ENCODE measurements at places on chromosomes 7 and 10.

DNA sequence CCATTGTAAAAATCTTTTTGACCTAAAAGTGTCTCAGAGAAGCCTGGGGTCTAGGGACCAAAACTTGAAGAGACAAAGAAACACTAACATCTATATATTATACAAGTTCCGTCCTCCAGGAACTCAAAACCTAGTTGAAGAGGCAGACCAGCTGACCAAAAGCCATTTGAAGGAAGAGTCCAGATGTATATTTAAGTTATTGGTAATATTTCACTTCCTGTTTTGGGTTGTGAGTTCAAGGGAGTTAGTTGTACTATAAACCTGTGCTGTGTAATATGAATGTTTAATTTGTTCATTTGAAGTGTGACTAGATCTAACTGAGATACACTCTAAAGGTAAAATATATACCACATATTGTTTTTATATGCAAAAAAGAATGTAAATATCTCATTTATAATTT is 45.0 kb downstream of the CDK1 start:
- DNase-seq: no peak

DNA sequence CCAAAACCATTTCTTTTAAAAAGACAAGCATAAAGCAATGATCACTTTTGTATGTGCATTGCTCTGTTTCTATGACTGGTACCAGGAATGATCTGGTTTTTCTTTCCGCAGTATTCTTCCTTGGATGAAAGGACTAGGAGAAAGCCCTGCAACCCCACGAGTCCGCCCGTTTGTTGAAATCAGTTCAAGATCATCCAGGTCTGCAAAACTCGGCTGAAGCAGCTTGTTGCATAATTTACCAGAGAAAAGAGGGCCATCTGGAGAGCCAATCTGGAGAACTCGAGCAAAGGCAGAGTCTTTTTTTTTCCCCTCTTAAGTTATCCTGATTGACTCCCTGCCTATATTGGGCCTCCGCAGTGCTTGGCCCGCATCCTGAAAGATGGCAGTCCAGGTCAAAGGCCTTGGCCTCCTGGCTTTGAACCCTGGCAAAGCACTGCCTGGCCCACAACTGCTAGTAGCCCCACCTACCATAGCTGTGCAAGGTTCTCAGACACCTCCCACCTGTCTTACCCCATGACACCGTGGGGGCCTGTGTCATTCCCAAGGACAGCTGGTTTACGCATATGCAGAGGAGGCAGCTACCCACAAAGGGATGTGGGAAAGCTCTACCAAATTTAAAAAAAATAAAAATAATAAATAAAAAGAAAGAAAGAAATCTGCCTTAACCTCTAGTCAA is 572.2 kb downstream of the INHBA start:
- DNase-seq: no peak

- DNase-seq: no peak
These were observed 638.3 kb upstream of the TPK1 start for GRCh38 chr7:145474009-145474686.

- DNase-seq: no peak
These were observed 4.7 kb downstream of the VOPP1 start for GRCh38 chr7:55567571-55567970.

GRCh38 chr10:62442006-62442405 is 67.8 kb downstream of the ZNF365 start:
- no peak for DNase-seq

All from stimulated activated CD4-positive, alpha-beta T cell treated with anti-CD3 and anti-CD28 coated beads, Interleukin-4, amount 100 ng/mL, for 24 hours (primary cell).